Esophagus squamous epithelium (tissue), 5 donors: ENCODE measurements at places on chromosomes 2 and 18. TPM values are rescaled to one million over a fixed set of nuclear protein-coding genes. Genes with fewer than 3 reads are reported as not detected.

DNA sequence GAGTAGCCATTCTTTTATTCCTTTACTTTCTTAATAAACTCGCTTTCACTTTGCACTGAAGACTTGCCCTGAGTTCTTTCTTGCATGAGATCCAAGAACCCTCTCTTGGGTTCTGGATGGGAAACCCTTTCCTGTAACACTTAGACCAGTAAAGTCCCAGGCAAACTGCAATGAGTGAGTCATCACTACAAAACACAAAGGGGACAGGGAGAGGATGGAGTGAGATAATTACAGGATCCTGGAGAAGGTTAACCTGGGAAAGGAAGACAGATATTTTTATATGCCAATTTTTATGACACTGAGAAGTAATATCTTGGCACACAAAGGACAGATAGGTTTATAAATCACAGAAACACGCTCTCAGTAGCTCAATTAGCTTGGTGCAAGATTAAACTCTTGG is 48.7 kb downstream of the EHD3 start:
- H3K27me3 ChIP-seq = no peaks in the 10 kb centered on the region
- peaks cover 67% of the 10 kb centered on the region for H3K4me1 ChIP-seq
- no peaks in the 10 kb centered on the region for H3K36me3 ChIP-seq
- peak overlapping the region; percentile 84 for H3K27ac ChIP-seq
- H3K4me3 ChIP-seq = no peak overlapping the region
- no peak for DNase-seq

DNA sequence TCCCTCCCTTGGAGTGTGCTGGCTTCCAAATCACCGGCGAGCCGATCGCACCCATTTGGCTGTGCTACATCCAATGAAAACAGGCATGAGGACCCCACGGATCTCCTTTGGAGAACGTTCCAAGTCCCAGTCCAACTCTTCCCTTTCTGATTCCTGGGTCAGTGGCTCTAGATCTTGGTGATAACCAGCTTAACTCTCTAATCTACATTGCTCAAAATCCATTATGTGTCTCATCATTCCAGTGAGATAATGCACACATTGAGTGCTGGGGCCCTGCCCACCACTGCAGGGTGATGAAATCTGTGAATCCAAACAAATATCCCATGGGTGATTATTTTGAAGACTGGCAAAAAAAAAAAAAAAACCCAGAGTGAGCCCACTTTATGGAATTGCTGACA is 232.7 kb upstream of the COPS8 start:
- H3K36me3 ChIP-seq = no peaks in the 10 kb centered on the region
- DNase-seq = no peak
- H3K4me3 ChIP-seq = no peak overlapping the region
- no peak overlapping the region for H3K27ac ChIP-seq

DNA sequence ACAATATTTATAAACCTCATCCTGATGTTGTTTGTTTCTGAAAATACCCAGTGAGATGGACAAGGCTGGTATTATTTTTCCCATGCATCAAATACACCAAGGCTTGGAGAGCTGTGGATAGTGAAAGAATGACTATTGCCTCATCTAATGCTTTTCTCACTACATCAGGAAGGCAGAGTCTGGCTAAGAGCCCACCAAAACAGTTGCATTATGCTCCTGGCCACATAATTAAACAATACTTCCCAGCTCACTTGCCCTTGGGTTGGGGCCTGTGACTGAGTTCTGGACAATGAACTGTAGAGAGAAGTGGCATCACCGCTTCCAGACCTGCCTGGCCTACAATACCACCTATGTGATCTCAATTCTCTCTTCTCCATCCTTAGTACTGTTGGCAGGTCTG is 46.4 kb upstream of the REEP1 start:
- no peak overlapping the region for H3K4me3 ChIP-seq
- no peak for DNase-seq
- H3K36me3 ChIP-seq = no peaks in the 10 kb centered on the region
- no peaks in the 10 kb centered on the region for H3K4me1 ChIP-seq
- H3K27ac ChIP-seq = no peak overlapping the region
- no peaks in the 10 kb centered on the region for H3K27me3 ChIP-seq

DNA sequence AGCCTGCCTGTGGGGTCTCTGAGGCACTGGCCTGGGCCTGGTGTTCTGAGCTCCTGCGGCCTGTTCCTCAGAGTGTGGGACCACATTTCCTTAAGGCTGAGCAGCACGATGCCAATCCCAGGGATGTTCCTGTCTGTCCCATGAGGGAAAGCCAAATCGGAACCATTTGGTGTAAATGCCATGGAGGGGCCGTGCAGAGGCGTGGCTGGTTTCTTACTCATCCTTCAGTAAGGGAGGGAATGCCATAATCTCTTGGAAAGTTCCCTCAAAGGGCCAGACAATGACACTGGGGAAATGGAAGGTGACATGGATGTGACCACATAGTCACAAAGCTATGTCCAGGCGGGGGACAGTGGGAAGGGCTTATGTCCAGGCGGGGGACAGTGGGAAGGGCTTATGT is 14.4 kb upstream of the PTMA start:
- H3K36me3 ChIP-seq = no peaks in the 10 kb centered on the region
- H3K27me3 ChIP-seq = no peaks in the 10 kb centered on the region
- no peak overlapping the region for H3K4me3 ChIP-seq
- DNase-seq = no peak
- H3K27ac ChIP-seq = no peak overlapping the region
- H3K4me1 ChIP-seq = peaks cover 6% of the 10 kb centered on the region

- DNase-seq = no peak
- peak overlapping the region; percentile 68 for H3K27ac ChIP-seq
- H3K27me3 ChIP-seq = no peaks in the 10 kb centered on the region
- H3K36me3 ChIP-seq = no peaks in the 10 kb centered on the region
- H3K4me3 ChIP-seq = peak overlapping the region; percentile 48
- peaks cover 59% of the 10 kb centered on the region for H3K4me1 ChIP-seq
Observed at GRCh38 chr18:79405019-79405780, 9.5 kb downstream of the NFATC1 start.

DNA sequence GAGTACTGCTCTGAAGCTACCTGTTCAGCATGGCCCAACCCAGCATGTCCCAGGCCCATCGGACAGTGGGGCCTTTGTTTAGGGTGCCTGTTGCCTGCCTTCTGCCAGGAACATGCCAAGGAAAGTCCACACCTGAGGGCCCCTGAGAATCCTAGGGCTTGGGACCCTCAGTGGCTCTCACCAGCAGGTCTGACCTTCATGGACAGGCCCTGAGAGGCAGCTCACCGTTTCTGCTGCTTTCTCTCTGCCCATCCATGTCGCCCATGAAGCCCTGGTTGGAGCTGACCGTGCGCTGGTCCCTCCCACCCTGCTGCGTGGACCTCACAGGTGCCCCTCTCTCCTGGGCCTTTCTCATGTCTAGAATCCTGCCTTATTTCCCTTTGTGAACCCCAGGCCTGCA is 124.0 kb downstream of the GBX2 start:
- H3K4me1 ChIP-seq = no peaks in the 10 kb centered on the region
- no peak overlapping the region for H3K27ac ChIP-seq
- no peak for DNase-seq
- no peaks in the 10 kb centered on the region for H3K36me3 ChIP-seq
- no peak overlapping the region for H3K4me3 ChIP-seq
- H3K27me3 ChIP-seq = no peaks in the 10 kb centered on the region

- DNase-seq = no peak
- H3K4me1 ChIP-seq = peaks cover 61% of the 10 kb centered on the region
- no peak overlapping the region for H3K27ac ChIP-seq
- H3K36me3 ChIP-seq = no peaks in the 10 kb centered on the region
- H3K27me3 ChIP-seq = peaks cover 71% of the 10 kb centered on the region
Observed at GRCh38 chr2:176104316-176105077, 2.6 kb upstream of the HOXD11 start.

DNA sequence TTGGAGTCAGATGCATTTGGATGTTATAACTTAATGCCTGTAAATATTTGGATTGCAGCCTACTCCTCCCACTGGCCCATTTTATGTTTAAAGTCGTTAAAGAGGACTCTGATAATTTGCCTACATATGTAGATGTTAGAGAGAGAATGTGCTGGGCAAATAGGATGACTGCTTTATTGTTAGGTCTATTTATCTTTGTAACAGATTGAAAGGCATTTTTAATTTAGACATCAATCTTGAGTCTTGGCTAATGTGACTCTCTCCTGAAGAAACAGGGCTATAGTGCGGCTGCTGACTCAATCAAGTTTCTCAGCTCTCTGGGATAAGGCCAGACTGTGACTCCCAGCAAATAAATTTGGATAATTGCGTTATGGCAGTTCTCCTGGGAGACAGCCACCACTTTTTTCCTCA is 1101.4 kb downstream of the CBLN2 start:
- no peaks in the 10 kb centered on the region for H3K4me1 ChIP-seq
- H3K27me3 ChIP-seq = no peaks in the 10 kb centered on the region
- DNase-seq = no peak
- H3K27ac ChIP-seq = no peak overlapping the region

DNA sequence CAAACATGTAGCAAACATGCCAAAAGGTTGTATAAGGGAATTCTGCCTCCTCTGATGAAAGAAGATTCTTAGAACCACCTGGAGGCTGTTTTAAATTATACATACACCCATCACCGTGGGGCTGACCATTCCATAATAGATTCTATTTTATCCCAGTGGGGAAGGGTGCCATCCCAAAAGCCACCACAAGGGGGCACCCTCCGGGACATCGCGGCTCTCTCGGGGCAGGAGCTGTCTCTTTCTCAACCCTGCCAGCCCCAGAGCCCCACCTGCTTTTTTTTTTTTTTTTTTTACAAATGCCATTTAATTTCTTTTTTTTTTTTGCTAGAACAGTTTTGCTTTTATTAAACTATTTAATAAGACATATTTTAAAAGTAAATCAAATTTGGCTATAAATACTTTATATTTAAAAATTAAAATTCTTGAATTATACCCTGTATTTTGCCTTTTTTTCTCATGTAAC is 8.6 kb upstream of the MTCL1 start:
- no peaks in the 10 kb centered on the region for H3K4me1 ChIP-seq
- H3K27ac ChIP-seq = no peak overlapping the region
- DNase-seq = peak; percentile 12
- no peaks in the 10 kb centered on the region for H3K36me3 ChIP-seq
- H3K4me3 ChIP-seq = no peak overlapping the region

GRCh38 chr18:10590412-10590811 is 64.6 kb downstream of the NAPG start:
- DNase-seq = no peak
- H3K4me1 ChIP-seq = no peaks in the 10 kb centered on the region
- H3K27ac ChIP-seq = no peak overlapping the region
- H3K36me3 ChIP-seq = no peaks in the 10 kb centered on the region

DNA sequence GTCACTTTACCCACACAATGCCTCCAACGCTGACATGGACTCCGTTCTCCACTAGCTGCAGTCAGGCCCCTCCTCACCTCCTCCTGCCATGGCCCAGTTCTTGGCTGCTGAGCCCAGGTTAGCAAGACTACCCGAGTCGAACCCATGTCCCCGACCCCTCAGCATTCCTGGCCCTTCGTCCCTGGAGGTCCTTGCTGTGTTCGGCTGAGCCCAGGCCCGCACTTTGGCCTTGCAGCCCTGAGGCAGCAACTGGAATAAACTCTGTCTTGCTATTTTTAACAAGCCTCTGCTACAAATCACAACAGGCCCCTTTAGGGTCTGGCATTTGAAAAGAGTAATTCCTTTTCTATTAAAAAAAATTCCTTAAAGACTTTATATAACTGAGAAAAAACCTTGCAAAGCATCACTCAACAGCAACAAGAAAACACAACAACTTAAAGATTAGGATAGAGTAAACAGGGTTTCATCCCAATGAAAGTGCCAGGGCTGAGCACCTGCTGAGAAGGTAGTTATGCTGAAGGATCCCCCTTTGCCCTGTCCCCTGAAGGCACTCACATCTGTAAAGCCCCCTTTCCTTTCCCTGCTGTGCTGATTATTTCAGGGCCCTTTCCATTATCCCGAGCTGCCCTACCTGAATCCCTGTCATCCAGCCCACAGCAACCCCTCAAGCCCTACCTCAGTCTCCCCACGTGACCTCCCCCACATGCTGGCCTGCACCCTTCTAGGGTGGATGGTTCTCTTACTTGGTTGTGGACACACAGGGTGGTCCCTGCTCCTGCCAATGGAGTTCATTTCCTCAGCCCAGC is 120.0 kb upstream of the SNTG2 start:
- no peak overlapping the region for H3K4me3 ChIP-seq
- H3K27ac ChIP-seq = no peak overlapping the region
- no peaks in the 10 kb centered on the region for H3K27me3 ChIP-seq
- peaks cover 15% of the 10 kb centered on the region for H3K4me1 ChIP-seq
- H3K36me3 ChIP-seq = no peaks in the 10 kb centered on the region

DNA sequence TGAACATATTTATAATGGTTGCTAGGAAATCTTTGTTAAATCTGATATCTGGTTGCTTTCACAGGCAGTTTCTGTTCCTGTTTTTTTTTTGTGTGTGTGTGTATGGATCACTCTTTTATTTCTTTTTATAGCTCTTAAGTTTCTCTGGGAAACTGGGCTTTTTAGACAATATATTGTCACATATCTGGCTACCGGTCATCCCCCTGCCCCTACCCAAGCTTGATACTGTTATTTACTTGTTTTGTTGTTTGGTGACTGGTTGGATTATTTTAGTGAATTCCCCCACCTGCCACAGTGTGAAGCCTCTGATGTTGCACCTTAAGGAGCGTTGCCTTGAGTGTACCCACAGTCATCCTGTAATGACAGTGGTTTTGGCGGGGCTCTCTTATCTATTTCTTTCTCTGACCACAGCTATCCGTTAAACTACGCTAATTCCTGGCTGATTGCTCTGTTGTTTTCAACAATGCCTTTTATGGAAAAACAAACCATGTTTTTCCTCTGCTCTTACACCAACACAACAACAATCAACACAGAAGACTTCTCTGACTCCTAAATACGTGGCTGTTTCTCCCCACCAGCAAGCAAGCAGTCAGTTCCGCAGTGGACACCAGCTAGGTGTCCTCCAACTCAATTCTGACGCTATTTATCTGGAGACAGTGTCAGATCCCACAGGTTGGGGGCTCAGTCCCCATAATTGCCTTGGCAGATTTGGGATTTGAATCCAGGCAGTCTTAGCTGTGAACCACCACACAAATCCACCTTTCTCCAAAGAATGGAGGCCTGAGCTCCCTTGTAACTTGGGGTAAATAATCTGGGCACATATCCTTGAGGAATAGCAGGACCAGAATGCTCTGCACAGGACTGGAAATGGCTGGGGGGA is 10.9 kb downstream of the GNLY start:
- H3K27me3 ChIP-seq = no peaks in the 10 kb centered on the region
- no peaks in the 10 kb centered on the region for H3K36me3 ChIP-seq
- peak overlapping the region; percentile 32 for H3K27ac ChIP-seq
- peaks cover 51% of the 10 kb centered on the region for H3K4me1 ChIP-seq
- no peak overlapping the region for H3K4me3 ChIP-seq

The LONRF2 gene
- total RNA-seq = 0.53 TPM

The DNAH6 gene
- 0.38 TPM for total RNA-seq

The IL1F10 gene
- not detected for total RNA-seq

The ARHGEF4 gene
- total RNA-seq = 68.9 TPM

The NOSTRIN gene
- 1.3 TPM for total RNA-seq

The RIT2 gene
- not detected for total RNA-seq
